Effector memory CD4-positive, alpha-beta T cell (primary cell): ENCODE measurements at places on chromosomes 6 and 20.

- DNase-seq, result no peak
Observed at GRCh38 chr6:126539022-126539421, 199.1 kb downstream of the CENPW start.

DNA sequence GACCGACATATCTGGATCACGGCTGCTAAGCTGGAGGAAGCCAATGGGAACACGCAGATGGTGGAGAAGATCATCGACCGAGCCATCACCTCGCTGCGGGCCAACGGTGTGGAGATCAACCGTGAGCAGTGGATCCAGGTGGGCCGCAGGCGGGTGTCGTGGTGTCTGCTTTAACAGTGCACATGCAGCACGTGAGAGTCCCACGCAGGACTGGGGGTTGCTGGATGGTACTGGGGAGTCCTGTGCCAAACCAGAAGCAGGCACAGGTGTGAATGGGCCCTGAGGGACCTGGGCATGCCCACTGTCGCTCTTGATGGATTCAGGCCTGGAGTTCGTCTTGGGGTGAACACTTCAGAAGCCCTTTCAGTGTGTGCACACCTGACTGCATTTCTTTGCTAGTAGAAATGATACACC lies 24.6 kb upstream of the C20orf204 start:
- no peak for DNase-seq

- DNase-seq, result no peak
Observed at GRCh38 chr6:46380152-46380807, 111.0 kb downstream of the RCAN2 start.

- DNase-seq, result no peak
Observed at GRCh38 chr6:122894791-122895190, 101.2 kb upstream of the CLVS2 start.

DNA sequence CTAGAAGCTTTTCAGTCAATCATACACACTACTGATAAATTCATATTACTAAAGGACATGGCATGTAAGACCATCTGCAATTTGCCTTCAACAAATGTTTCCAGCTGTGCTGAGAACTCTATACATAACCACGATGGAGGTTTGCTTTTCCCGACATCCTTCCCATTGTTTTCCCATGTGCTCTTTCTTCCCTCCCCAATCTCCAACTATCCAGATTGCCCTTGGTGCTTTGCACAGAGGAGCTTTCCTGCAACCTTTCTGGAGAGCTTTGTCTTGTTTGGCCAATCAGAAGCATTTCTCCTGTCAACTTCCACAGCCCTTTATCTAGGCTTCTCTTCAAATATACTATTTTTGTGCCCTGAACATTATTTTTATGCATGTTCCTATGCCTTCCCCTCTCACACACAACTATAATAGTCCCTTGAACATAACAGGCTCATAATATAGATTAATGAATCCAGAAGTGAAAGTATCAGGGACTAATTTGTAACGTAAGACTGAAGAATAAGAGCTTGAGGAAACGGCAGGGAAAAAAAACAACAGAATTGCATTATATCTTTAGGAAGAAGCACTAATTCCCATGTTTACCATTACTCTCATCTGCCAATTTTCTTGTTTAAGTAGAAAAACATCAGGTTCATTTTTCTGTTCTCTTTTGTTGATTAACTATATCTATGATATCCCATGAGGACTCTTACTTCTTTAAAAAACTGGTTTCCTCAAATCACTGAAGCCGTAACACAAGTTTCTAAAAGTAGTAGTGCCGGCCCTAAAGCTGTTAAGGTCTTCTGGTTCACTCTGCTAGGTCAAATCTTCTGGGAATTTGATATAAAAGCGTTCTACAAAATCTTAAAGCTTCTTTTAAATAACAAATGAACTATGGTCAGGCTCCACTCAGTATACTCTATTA lies 20.1 kb downstream of the SMLR1 start:
- DNase-seq, result no peak

DNA sequence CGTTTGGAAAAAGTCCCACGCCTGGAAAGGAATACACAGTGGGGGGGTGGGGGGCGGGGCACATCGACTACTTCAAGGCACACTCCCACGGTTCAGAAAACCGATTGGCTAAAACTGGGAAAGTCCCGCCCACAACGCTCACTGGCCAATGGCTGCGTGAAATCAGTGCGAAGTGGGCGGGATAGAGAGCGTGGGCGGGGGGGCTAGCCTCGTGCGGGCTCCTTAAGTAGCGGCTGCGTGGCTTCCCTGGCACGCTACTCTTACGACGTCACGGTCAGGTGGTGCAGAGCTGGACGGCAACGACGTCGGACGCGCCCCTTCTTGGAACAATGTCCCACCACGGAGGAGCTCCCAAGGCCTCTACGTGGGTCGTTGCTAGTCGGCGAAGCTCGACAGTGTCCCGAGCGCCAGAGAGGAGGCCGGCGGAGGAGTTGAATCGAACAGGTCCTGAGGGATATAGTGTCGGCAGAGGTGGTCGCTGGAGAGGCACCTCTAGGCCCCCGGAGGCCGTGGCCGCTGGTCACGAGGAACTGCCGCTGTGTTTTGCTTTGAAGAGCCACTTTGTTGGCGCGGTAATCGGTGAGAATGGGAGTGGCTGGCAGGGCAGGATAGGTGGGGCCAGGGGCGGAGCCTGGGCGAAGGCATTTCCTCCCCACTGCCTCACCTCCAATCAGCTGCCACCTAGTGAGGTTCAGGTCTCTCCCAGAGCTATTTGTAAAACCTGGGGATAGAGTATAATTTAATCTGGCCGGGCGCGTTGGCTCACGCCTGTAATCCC lies at the start of gene DDX43:
TSS of gene DDX43 (plus strand) at position 252 of the 778 bp plus-strand sequence. CDS start at position 330, 78 bp downstream.
- peak; percentile 51 for DNase-seq

GRCh38 chr20:9081423-9081966 lies 12.6 kb downstream of the PLCB4 start:
- DNase-seq, result no peak

DNA sequence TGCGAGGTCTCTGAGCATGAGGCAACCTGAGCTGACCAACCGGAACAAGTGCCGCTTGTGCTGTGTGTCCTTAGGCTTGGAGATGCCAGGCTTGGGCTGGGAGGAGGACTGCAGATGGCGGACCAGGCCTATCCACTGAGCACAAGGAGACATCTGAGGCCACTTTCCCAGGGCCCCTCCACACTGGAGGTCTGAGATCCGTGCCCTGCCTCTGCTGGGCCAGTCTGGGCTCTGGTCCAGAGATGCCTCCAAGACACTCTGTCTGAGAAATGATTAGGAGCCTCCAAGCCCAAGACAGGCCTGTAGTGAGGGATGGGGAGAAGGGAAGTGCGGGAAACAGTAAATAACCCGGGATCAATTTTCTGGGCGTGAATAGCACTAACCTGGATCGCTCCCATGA lies 3.0 kb upstream of the MLN start:
- no peak for DNase-seq
